ENCODE measurements at places on chromosomes 2 and 18.

DNA sequence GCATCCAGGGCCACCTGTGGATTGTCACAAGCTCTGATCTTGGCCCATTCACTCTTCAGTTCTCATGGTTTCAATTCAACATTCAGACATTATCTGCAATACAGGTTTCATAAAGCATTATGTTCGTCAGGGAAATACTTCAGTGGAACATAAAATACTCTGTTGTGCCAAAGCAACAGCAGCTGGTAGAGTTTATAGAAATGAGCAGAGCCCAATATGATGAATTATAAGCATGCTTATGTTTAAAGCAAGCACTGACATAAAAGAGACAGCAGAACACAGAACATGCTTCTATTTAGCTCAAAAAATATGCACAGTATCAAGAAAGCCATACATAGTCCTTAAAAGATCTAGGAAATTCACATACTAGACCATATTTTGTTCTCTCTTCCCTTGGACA lies 71.3 kb downstream of the PDK1 start:
- no peak for DNase-seq

DNA sequence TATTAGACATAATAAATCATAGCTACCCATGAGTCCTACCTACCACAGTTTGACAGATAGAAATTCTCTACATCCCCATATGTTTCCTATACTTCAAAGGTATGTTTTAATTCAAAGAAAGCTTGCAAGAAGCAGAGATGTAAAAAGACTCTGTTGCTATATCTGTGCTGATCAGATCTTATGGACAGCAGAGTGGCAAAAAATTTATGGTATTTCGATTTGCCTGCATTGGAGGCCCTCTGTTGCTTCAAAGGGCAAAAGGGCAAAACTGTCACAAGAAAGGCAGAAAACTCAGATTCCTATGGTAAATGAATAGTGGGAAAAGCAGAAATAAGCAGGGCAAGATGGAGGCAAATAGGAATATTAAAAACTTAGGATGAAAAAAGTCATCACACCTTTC lies 447.8 kb upstream of the SPHKAP start:
- no peak for DNase-seq

- DNase-seq, result no peak
Observed at GRCh38 chr18:55585065-55585919, 2.7 kb downstream of the TCF4 start.

- peak; percentile 56 for DNase-seq
Observed at GRCh38 chr2:148882051-148882450, 7.0 kb downstream of the KIF5C start.

DNA sequence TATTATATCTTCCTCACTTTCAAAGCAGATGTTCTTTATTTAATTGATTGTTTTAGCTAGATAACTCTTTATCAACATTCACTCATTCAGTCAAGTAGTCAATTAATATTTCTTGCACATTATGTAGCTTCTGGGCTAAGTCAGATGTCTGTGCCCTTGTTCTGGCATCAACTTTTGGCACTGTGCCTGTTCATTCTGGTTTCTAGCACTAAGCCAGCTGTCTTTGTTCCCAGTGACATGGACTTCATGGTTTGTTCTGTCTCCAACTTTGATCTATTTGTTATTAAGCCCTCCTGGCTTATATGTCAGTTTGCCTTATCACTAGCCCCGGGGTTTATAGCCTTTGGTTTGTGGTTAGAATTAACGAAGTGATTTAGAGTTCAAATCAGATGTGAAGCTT lies 247.9 kb upstream of the SYT4 start:
- no peak for DNase-seq

DNA sequence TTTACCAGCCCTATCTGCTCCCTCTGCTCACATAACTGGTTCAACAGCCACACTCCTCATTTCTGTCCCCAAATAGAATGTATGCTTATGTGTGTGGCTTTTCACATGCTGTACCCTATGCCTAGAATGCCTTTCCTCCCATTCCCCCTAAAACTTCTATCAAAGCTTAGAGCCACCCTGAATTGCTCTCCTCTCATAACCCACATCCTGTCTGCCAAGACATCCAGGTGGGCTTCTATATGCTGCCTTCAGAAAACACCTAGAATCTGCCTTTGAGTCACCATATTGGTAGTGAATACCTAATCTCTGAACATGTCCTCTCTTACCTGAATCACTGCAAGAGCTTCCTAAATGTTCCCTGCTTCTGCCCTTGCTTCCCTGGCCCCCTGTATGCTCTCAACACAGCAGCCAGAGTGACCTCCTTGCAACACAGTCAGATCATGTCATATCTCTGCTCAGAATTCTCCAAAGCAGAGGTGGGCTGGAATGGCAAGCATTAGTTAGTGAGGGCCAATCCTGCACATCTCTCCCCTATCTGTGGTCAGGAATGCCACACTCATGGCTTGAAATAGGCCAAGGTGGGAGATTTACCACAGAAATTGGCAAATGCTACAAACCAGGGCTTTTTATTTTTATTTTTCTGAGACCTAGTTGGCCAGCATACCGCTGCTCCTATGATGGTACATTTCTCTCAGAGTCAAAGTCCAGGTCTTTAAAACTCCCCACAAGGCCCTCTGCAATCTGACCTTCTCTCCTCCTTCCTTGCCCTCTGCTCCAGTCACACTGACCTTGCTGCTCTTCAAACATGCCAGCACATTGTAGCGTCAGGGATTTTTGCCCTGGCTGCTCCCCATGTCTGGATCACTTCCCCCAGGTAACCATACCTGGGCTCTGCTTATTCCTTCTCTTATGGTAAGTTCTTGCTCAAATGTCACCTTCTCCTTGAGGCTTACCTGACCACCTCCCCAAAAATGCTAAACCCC lies 111.8 kb upstream of the STON1 start:
- no peak for DNase-seq

- no peak for DNase-seq
Observed at GRCh38 chr2:99880148-99880963, 262.0 kb downstream of the AFF3 start.

- no peak for DNase-seq
Observed at GRCh38 chr2:226073496-226074160, 674.1 kb downstream of the NYAP2 start.

GRCh38 chr2:58449286-58450010 lies 208.3 kb upstream of the FANCL start:
- peak; percentile 47 for DNase-seq

DNA sequence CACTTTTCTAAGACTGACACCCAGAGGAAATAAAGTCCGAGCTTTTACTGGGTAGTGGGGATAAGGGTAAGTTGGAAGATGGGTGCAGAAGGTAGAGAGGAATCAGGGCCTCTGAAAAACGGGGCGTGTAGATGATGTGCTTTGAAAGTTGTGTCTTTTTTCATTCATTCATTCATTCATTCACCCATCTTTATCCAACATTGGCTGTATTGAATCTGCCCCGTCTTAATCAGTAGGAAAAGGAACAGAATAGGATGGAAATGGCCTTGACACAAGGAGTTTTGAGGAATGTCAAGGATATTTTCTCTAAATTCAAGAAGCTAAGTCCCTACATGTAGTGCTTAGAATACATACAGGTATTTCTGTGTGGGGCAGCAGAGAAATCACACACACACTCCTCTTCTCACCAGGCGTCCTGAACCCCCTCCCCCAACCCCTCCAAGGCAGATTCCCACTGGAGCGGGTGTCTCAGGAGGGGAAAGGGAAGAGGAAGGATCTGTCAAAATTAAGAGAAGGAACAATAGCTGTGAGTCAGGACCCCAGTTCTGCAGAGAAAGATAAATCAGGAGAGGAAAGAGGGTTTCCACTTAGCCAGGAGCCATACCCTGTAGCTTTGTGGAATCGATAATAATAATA lies 13.9 kb downstream of the DYSF start:
- DNase-seq, result peak; percentile 36

GRCh38 chr2:7024261-7024660 lies 107.0 kb downstream of the RNF144A start:
- no peak for DNase-seq

DNA sequence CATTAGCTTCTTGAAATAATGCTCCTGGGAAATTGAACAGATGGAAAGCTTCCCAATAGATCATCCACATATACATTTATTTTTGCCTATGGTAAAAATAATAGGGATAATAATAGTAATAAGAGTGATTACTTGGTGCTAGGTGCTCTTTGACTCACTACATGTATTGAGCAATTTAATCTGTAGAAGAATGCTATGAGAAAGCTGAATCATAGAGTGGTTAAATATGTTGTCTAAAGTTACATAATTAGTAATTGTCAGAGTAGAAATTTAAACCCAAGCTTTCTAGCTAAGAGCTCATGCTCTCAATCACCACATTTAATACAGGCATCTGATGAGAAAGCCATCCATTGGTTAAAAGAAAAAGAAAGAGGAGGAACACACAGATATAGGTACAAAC lies 590.5 kb upstream of the SLC8A1 start:
- DNase-seq, result no peak

DNA sequence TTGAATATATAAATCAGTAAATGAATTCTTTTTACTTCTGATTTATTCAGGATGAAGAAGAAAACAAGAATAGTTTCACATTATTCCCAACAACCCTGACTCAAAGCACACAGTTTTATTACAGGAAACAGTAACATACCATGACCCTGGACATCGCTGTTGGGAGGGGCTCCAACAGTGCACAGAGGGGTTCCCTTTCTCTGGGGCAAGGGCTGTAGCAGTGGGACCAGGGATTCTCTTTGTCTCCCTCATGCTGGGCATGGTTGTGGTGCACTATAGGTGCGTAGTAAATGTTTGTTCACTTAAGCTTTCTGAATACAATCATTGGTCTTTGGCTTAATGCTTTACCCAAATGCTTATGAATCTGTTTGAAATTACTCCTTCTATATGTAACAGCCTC lies 189.4 kb downstream of the BCL2 start:
- DNase-seq, result no peak

- no peak for DNase-seq
Observed at GRCh38 chr2:128600581-128601297, 282.1 kb upstream of the HS6ST1 start.

GRCh38 chr2:155161314-155161713 lies 462.8 kb downstream of the KCNJ3 start:
- DNase-seq, result no peak

DNA sequence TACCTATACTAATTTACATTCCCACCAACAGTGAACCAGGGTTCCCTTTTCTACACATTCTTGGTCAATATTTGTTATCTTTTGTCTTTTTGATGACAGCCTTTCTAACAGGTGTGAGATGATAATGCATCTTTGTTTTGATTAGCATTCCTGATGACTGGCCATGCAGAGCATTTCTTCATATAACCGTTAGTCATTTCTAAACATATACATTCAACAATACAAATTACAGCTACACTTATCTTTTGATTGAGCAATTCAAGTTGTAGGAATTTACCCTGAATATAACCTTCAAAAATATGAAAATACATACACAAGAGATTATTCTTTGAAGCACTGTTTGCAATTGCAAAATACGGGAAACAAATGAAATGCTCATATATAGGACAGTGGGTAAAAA lies 94.9 kb downstream of the TMEM131 start:
- DNase-seq, result no peak

GRCh38 chr2:214569419-214570035 lies 158.7 kb downstream of the VWC2L start:
- DNase-seq, result no peak

DNA sequence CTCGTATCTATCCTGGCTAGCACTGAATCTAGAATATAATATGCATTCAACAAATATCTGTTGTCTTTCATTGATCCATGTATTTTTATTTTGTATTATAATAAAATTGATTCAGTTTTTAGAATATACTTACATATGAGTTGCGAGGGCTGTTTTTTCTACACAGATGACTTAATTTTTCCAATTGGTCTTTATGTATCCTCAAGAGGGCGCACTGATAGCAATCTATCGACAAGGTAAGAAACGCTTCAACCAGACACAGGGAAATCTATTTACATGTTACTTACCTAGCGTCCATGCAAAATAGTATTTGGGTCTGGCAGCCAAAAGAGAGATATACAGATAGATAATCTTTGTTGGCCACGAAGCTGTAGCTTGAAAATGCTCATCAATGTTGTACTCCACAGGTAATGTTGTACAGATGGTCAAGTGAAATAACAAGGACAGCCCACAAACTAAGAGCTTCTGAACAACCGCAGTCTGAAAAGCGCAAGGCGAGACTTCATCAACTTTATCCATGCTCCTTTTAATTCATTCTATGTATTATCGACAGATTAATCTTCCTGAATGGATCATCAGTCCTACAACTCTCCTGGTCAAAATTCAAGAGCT lies 35.5 kb upstream of the KIDINS220 start:
- DNase-seq, result no peak

- peak; percentile 41 for DNase-seq
Observed at GRCh38 chr18:48036641-48037421, 106.4 kb upstream of the SMAD2 start.
